Right ventricle myocardium inferior (tissue), 1 donor: ENCODE measurements at places on chromosomes 6 and 20. TPM values are rescaled to one million over a fixed set of nuclear protein-coding genes. Genes with fewer than 3 reads are reported as not detected.

The EDN1 gene
- total RNA-seq = 2.9 TPM

The ARHGAP40 gene
- total RNA-seq = not detected

DNA sequence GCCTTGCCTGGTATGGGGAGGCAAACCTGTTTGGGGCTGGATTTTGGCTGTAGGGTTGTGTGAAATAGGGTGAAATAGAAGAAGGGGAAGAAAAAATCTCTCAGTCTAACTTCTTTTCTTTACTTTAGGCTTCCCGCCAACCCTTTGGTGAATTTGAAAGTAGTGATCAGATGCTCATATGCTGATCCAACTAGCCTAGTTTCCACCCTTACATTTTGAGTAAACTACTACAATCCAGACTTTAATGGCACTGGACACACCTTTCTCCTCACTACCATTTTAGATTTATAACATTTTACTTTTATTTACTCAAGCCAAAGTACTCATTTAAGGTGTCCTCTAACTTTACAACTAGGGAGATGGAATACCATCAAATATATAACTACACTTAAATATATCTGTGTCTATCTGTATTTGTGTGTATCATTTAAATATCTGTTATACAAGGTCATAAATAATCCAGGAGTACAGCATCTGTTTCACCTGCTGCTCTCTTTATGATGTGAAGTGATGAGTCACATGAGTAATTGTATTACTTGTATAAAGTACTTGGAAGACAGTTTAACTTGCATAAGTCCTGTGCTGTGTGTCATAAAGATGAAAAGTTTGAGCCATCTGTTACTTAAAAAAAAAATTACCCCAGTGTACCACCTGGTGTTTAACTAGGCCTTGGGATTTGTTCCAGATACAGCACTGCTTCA, 172.1 kb downstream of the CDKAL1 start:
- DNase-seq = no peak

The DUSP15 gene
- total RNA-seq = 2.9 TPM

The GHRH gene
- total RNA-seq = not detected

DNA sequence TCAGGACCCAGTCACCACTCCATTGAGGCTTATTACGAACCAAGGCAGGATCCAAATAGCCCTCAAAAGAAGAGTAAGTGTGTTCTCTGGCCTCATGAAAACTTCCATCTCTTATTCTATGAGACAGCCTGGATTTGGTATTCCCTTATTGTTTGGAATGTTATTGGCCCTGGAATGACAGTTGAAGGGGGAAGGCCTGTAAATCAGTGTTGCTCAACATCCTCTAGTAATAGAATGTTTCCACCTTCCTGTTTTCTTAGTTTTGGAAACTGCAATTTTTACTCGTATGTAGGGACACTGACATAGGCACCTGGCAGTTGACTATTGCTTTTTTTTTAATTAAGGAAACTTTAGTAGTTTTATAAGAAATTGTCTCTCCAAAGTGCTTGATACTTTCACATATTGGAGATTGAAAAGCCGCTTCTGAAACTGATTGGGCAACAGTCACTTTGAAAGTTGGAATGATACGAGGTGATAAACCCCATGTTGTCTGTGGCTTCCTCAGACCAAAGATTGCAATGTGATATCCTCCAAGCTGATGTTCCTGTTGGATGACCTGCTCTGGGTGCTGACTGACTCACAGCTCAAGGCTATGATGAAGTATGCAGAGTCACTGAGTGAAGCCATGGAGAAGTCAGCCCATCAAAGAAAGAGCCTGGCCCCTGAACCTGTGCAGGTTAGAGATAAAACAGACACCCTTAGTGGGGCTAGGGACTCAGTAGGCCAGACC, 43.1 kb downstream of the BLTP3A start:
- no peak for DNase-seq

The OLIG3 gene
- not detected for total RNA-seq

DNA sequence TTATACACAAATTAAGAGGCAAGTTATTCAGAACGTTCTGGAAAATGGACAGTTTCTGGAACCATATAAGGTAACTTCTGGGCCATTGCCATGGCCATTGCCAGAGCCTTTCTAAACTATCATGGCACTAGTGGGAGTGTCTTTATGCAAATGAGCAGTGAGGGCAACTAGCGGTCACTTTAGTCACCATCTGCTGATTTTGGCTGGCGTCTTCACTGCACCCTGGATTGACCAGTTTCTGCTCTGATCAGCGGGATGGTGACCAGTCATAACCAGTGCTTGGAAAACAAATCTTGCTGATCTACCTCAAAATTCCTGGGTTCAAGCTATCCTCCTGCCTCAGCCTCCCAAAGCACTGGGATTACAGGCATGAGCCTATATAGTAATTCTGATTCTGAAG, 7.3 kb upstream of the SNTA1 start:
- DNase-seq = no peak

DNA sequence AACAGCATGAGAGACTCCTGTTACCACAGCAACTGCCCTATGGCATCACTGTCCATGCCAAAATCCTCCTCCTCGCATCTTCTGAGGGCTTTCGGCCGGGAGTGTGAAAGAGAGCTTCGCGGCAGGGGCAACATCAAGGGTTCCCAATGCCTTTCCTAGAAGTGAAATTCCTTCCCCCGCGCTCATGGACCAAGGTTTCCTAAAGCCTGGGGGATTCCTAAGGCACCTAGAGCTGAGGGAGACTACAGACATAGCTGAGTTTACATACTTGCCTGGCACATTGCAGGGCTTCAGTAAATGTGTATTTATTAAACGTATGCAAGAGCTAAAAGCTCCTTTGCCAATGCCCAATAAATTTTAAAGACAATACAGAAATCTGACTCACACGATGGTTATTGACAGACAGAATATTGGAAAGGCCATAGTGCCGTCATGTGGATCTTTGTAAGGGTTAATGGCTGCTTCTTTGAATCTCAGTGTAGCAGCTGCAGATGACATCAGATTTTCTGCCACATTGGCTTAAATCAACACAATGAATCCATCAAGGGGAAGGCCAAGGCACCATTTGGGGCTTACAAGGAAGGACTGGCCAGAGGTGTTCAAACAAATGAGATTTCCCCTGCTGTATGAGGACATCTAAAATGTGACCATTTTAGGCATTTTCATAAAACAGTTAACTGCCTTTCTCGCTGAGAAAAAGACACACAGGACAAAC, 281.2 kb upstream of the JARID2 start:
- DNase-seq = no peak

DNA sequence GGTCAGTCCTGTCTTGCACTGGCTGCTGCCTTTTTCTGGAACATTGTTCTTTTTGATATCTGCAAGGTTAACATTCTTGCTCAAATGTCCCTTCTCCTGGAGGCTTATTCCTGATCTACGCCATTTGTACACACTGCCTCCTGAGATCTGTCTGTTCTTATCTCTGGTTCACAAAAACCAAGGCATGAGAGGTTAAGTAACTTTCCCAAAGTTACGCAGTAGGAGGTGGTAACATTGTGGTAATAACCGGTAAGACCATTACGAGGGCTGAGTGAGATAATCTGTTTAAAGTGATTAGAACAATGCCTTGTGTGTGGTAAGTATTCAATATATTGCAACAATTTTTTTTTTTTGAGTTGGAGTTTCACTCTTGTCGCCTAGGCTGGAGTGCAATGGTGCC, 132.1 kb downstream of the FNDC1 start:
- no peak for DNase-seq

The TGIF2 gene
- 4.5 TPM for total RNA-seq

DNA sequence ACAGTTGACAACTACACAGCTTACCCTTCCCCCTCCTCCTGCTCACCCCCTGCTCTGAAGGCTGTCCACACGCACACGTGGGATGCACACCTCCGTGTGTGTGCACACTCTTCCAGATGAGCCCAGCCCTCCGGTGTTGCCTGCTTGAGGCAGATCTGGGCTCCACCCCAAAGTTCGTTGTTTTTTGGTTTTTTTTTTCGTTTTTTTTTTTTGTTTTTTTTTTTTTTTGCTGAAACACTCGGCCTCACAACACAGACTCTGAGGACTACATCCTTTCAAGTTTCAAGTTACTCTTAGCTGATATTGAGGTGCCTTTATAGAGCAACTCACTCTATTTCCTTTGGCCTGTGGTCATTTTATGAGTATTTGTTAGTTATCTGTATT, 88.2 kb downstream of the RREB1 start:
- DNase-seq = no peak

The RANBP9 gene
- total RNA-seq = 32.3 TPM

The CTCFL gene
- not detected for total RNA-seq

- DNase-seq = no peak
Measured at GRCh38 chr6:90502866-90503407, 83.9 kb downstream of the MAP3K7 start.

- DNase-seq = no peak
Measured at GRCh38 chr6:6925391-6926164, 182.2 kb upstream of the RREB1 start.

DNA sequence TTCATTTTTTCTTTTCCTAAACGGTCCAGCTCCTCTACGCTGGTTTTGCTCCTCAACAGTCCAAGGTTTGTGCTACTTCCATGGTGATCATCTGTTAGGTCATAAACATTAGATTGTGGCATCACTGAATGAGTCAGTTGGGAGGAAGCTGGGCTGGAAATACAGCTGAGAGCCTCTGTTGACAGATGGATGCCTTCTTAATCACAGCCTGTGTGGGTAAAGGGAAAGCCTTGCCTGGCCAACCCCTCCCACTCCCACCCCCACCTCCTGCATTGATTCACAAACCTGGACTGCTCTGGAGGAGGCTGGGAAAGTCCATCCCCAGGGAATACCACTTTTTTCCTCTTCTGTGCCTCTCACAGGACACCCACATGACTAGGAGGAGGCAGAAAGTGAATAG, 180.6 kb upstream of the CCN2 start:
- DNase-seq = no peak

DNA sequence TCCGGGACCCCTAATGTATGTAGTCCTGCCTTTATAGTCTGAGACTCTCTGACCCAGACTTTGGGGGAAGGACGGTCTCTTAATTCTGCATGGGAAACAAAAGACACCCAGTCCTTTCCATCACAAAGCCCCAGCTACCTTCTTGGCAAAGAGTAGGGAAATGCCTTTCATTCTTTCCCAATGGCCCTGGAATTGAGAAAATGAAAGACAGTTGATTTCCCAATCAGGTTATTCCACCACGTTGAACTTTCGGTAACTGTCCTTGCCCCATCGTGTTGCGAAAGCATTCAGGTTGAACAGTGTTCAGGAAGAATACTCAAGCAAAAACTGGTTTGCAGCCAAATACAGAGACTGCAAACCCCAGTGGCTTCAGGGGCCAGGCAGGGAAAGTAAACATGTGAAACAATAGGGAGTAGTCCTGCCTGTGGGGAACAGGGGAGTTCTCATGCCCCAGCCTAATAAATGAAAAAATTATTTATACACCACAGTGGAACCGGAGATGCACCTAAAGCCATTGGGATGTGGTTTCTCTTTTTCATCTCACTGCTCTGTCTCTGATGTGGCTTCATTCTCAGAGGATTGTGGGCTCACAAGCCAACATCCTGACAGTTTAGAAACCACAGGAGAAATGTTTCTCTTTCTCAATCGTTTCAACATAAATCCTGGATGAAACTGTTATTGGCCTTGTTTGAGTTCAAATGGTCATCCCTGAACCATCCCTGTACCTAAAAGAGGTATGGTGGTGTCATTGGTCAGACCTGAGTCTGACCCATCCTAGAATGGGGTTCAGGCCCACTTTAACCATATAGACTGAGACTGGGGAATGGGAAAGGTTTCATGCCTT, 44.2 kb upstream of the SLC9A8 start:
- DNase-seq = no peak
